C1 segment of cervical spinal cord (tissue), 14 donors: ENCODE measurements at places on chromosomes 7 and 10.
A peak's percentile ranks its signal among the peaks of the same experiment; 100 is the strongest.

DNA sequence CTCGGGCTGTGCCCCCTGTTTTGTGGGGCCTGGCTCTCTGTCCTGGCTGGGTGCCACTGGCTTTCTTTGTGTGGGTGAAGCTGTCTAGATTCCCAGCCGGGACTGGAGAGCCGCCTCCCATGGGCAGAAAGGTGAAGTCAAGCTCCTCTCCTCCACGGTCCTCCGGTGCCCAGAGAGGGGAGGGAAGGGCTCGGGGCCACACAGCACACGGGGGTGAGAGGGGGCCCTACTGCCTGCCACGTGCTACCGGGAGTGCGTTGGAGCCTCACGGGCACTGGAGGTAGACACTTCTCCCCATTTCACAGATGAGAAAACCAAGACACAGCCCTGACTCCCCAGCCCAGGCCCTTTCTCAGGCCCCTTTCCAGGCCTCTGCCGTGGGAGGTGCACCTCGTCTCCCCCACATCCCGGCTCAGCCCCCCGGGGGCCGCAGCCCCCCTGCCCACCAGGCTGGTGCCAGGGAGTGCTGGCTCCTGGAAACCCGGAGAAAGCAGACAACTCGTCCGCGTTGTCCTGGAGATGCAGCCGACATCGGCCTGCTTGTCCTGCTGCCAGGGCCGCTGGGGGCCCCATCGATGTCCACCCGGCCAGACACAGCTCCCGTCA is 55.8 kb downstream of the UNCX start:
- no peak for DNase-seq

- DNase-seq: no peak
These were observed 55.9 kb upstream of the MYL10 start for GRCh38 chr7:101684983-101685330.

GRCh38 chr10:78248651-78249464 is 215.2 kb downstream of the RPS24 start:
- peak; percentile 23 for DNase-seq

- DNase-seq: no peak
These were observed 33.5 kb upstream of the PRSS37 start for GRCh38 chr7:141874787-141875186.

DNA sequence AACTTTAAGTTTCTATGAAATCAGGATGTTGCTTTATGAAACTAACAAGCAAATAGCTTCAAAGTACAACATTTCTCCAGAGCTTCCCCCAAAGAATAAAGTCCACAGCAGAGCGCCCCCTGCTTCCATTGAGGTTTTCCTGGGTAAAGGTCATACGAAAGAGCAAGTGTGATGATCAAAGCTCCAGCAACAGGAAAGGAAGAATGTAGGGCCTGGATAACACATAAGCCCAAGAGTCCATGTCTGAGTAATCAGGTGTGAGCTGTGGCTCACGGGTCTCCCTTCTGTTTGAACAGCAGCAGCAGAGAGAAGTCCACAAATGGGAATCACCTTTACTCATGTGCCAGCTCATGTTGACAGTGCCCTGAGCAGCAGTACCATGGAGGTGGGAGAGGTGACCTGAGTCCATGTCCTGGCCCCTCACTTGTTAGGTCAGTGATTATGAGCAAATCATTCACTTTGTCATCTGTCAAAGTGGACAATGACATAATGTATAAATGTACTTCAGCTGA is 50.5 kb downstream of the MRPL32 start:
- no peak for DNase-seq

GRCh38 chr10:132283604-132284382 is 24.0 kb downstream of the STK32C start:
- DNase-seq: no peak

GRCh38 chr10:94439275-94439861 is 37.0 kb downstream of the TBC1D12 start:
- DNase-seq: no peak

GRCh38 chr10:51501396-51501795 is 198.0 kb downstream of the CSTF2T start:
- DNase-seq: no peak

DNA sequence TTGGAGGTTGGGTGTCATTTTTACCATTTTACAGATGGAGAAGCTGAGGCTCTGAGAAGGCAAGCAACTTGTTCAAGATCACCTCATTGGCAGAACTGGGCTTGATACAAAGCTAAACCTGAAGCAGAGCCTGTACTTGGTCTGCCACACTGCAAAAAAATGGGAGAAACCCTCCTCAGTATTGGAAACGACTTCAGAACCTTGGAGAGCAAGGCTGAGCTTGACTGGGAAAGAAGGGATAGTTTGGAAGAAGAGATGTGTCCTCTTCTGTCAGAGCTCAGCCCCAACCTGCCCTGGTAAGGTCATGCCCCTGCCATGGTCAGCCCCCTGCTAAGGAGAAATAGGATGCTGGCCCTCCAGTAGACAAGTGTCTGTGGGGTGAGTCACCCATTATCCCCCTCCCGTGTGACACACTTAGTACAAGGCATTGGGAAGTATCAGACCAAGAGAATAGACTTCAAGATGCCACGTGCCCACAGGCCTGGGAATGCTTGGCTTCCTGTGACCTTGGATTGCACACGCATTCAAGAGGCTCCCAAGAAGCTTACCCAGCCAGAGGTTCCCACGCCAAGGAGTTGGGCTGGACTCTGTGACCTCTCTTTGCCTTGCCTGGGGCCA is 56.2 kb upstream of the SMNDC1 start:
- DNase-seq: no peak

DNA sequence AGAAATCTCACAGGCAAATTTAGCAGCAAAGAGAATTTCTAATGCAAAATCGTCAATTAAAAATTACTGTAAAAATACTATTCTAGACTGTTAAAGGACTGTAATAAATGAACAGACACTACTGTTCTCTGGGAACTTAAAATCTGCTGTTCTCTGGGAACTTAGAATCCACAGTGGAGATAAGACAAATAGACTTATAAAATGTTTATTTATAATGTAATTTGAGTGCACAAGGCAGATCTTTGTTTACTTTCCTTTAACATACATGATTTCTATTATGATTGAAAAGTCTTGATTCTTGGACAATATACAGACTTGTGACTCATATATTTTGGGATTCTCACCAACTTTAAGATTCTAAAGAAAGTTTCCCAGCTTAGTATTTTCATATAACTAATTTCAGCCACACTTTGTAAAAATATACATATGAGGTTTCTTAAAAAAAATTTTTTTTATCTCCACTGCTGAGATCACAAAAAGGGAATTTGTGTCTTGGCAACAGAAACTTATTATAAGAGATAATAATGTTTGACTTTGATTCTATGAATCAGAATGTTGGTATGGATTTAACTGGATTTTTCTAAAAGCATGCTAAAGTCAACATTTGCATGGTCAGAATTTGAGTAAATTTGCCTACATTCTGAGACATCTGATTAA is 166.3 kb upstream of the RHOBTB1 start:
- DNase-seq: no peak

DNA sequence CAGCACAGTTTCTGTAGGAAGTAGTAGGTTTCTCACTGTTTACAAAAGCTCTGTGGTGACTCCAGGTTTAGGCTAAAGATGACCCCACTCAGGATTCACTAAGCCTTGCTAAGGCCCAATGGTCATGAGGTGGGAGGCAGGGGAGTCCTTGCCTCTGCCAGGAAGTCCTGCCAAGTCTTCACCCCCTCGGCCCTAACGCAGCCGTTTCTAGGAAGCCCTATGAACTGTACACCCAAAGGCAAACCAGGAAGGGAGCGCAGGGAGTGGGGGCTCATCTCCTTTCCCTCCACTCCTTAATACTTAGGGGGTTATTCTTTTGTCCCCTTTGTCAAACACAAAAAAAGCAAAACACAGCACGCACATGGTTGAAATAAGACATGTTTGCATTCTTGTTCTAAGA is 64.6 kb downstream of the CTBP2 start:
- DNase-seq: no peak

DNA sequence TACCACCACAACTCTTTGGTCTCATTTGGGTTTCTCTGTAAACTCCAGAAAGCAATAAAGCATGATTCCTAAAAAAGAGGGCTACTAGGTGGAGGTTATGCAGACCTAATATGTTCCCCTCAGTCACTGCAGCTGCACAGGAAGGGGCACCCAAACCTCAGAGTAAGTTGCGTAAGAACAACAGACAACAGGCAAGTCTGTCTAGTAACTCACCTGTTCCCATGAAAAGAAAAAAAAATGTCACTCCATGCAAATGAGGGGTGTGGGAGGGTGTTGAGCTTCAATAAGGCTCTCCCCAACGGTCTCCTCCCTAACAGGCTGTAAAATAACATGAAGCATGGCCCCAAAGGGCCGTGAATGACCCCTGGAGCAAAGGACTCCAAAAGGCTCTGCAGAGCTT is 461.4 kb downstream of the KCNMA1 start:
- no peak for DNase-seq

- no peak for DNase-seq
These were observed 175.4 kb downstream of the SKAP2 start for GRCh38 chr7:26688936-26689506.

- DNase-seq: no peak
These were observed 123.1 kb downstream of the NRBF2 start for GRCh38 chr10:63256009-63256773.

DNA sequence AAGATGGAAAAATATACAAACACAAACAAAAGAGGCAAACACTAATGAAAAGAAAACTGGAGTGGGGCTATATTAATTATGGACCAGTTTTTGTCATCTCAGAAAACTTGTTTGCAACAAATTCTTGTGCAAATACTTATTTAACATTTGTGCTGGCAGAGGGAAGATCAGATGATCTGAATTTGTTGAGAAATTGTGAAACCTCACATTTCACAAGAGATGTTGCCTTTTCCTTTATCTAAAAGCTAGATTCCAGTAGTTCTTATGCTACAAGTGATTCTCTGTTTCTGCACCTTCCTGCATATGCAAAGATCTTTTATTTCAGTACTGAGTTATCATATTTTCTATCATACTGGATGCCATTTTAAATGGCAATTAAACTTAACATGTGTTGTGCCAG is 320.7 kb downstream of the SUGCT start:
- no peak for DNase-seq

DNA sequence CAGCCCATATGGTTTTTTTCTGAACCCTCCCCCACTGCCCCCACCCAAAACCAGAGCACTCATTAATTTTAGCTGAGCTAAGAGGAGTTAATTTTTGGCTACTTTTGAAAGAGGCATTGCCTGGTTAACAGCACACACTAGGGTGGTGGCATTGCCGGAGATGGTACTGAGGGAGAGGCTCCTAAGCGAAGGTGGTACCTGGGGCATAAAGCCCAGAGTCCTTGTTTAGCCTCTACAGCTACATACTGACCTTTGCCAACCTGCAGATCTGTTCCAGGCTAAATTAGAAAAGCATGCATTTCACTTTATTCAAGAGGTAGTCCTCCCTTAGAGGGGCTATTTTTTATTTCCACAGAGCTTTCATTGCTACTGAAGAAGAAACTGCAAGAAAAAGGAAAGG is 172.8 kb upstream of the AGK start:
- no peak for DNase-seq

GRCh38 chr7:148587076-148587475 is 3.5 kb upstream of the C7orf33 start:
- DNase-seq: no peak

DNA sequence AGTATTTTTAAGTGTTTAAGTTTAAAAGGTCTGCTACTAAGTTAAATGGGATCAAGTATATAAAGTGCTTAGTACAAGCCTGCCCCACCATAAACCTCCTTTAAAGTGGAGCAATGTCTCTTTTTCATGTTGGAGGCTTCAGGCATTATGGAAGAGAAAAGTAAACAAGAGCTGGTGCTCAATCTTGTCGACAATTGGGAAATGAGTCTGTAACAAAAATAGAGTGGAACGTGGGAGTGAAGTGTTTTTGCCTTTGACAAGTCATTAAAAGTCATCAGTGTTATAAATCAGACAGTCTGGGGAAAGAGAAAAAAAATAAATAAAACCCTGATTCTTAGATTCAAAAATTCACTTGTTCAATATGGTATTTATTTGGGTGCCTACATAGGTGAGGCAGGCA is 44.7 kb downstream of the DNAJC12 start:
- DNase-seq: no peak

DNA sequence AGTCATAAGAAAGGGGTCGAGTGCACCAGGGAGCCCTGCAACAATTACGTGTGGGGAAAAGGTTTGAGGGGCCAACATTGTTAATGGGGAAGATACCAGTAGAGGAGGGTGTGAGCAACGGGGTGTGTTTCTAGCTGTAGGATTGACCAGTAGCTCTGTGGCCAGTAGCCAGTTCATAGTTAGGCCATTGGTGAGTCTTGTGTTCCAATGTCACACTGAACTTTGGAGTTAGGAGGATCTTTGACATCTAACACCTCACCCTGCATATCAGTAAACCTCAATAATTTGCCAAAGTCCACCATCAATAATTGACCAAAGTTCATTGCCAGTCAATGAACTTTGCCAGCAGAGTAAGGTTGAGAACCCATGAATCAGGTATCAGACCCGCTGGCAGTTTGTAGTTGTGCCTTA is 168.8 kb downstream of the CPED1 start:
- no peak for DNase-seq

- DNase-seq: no peak
These were observed 32.0 kb downstream of the CUL2 start for GRCh38 chr10:35058134-35058533.

GRCh38 chr10:65313406-65313805 is 1612.4 kb upstream of the LRRTM3 start:
- DNase-seq: no peak

DNA sequence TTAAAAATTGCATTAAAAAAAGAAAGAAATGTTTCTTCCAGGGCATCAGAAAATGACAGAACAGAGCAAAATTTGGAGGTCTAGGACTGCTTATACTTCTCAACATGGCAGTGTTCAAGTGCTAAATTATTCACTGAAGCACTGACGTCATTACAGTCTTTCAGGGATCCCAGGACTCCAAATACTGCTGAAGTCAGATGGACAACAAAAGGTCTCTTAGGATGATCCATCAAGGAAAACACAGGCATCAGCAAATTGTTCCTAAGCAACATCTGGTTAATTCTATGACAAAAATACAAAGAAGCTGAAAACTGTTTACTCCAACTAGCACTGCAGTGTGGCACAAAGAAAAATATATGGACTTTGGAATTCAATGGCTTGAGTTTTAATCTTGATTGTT is 52.1 kb downstream of the PDK4 start:
- DNase-seq: no peak
